ENCODE measurements at places on chromosomes 1 and 21.

- no peak for DNase-seq
Observed at GRCh38 chr21:28269173-28269572, 723.5 kb downstream of the LTN1 start.

DNA sequence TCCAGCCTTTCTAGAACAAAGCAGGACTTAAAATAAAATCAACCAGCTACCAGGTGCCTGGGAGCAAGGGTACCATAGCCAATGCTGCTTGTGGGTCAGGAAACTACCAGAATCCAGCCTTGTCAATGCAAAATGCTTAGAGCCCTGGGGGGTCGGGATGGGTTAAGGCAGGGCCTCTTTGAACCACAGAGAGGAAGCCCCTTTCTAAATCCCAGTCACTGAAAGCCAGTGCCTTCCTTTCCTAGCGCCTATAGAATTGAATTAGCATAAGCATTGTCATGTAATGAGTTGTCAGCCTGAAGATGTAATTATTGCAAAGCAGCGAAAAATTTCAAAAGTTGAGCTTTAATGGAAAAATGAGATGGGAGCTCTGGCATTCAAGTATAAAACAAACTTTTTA is 176.6 kb upstream of the DAB1 start:
- no peak for DNase-seq

DNA sequence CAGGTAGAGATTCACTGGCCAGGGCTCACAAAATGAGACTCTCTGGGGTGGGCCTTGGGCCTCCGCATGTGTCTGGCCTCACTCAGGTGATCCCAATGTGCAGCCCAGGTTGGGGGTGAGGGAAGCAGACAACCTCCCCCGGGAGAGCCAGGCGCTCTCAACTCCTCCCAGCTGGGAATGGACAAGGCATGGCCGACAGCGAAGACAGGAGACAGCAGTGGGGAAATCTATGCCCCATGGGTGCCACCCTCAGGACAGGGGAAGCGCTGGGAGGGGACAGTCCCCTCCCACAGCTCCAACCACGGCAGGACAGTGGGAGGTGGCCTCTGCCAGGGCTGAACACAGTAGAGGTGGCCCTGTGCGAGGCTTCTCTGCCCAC is 47.7 kb downstream of the PRDM15 start:
- DNase-seq: no peak

GRCh38 chr21:42873096-42873495 is 6.2 kb downstream of the WDR4 start:
- DNase-seq: no peak

DNA sequence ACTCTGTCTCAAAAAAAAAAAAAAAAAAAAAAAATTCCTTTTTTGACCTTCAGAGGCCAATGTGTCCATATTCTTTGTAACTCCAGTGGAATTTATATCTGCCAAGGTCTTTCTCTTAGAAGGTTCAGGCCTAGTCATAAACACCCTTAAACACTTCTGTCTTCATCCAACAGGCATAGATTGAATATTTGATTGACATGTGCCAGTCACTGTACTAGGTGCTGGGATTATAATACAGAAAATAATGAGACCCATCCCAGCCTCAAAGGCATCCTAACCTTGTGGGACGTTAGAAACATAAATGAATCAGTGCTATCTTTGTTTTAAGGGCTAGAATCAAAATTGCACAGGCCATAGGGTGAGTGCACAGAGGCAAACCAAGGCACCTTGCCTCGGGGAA is 62.9 kb upstream of the SERBP1 start:
- no peak for DNase-seq

GRCh38 chr1:22529901-22530621 is 33.2 kb upstream of the EPHA8 start:
- DNase-seq: no peak

GRCh38 chr1:58720680-58721079 is 20.8 kb upstream of the MYSM1 start:
- no peak for DNase-seq

GRCh38 chr1:225318706-225319575 is 108.9 kb downstream of the LBR start:
- no peak for DNase-seq

GRCh38 chr1:62728963-62729362 is 40.8 kb upstream of the DOCK7 start:
- no peak for DNase-seq

GRCh38 chr1:167251472-167251871 is 30.8 kb downstream of the POU2F1 start:
- DNase-seq: no peak

- no peak for DNase-seq
Observed at GRCh38 chr1:165376041-165376810, 19.7 kb upstream of the LMX1A start.

- DNase-seq: no peak
Observed at GRCh38 chr1:192615055-192615454, 20.9 kb upstream of the RGS13 start.

GRCh38 chr1:42733415-42734200 is 6.4 kb downstream of the CLDN19 start:
- no peak for DNase-seq

- DNase-seq: no peak
Observed at GRCh38 chr21:22019766-22020165, 1021.6 kb downstream of the NCAM2 start.

- no peak for DNase-seq
Observed at GRCh38 chr21:41745971-41746743, 20.7 kb downstream of the RIPK4 start.

DNA sequence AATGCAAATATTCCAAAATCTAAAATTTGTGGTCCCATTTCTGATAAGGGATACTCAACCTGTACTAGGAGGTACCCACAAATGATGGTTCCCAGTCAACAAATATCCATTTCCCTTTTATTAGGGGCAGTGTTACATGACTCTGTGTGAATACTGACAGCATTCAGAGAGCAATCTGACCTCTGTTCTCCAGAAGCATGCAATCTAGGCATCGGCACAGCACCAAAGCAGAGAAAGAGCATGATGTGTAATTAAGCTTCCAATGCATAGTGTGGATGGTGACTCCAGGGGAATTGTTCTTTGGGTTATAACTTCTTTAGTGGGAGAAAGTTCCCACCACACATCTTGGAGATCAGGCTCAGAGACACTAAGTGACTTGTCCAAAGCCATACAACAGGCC is 71.6 kb downstream of the ELAVL4 start:
- no peak for DNase-seq

DNA sequence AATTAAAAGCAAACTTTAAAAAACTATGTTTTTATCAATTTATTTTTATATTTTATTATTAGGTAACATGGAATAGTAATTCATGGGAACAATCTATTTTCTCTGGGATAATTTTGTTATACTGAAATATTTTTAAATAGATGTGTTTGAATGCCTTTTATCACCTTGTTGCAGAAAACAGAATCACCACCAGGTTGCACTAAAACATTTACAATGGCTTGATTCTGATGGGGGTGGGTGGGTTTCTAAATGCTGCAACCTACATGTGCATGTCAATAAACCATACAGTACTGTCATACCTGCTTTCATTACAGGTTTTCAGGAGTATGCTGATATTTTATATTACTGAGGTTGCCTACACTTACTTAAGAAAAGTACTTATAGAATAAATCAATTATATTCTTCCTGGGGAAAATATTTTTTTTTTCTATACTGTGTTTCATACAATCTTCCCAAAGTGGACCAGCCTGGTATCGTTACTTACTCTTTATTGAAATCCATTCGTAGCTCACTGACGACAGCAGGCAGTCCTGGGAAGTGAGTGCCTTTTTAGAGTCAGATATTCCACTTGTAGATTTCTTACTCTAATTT is 132.8 kb downstream of the PTPRC start:
- no peak for DNase-seq

GRCh38 chr1:11704194-11704529 is 12.7 kb downstream of the DRAXIN start:
- DNase-seq: no peak

- no peak for DNase-seq
Observed at GRCh38 chr1:204967451-204967850, 75.6 kb upstream of the CNTN2 start.

GRCh38 chr1:70727886-70728489 is 316.9 kb downstream of the CTH start:
- DNase-seq: no peak

DNA sequence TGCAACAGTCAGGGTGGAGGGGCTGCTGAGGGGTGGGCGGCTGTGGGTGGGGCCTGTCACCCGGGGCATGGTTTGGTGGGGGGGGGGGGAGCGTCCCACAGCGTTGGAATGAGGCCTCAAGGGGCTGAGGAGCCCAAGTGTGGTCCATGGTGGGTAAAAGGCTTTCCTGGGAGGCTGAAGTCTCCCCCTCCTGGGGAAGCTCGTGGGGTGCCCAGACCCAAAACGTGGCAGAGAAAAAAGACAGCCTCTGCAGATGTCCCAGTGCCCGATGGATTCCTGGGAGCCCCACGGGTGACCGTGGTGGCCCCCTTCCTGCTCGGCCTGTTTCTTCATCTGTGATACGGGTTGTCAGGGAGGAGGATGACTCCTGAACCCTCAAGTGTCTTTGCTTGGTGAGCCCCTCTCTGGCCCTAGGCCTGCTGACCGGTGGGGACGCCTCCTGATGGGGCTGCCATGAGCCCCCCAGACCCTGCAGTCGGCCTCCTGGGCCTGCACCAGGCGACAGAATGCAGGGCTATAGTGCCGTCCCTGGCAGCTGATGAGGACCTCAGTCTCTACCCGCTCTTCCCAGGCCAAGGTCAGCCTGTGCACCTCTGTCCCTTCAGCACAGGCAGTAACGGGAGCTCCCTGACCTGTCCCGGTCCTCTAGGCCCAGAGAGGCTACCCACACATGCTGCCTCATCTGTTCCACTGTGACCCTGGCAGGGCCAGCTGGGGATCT is 1.1 kb downstream of the OBSCN start:
- no peak for DNase-seq

GRCh38 chr1:35863881-35864625 is 19.0 kb upstream of the AGO1 start:
- no peak for DNase-seq

DNA sequence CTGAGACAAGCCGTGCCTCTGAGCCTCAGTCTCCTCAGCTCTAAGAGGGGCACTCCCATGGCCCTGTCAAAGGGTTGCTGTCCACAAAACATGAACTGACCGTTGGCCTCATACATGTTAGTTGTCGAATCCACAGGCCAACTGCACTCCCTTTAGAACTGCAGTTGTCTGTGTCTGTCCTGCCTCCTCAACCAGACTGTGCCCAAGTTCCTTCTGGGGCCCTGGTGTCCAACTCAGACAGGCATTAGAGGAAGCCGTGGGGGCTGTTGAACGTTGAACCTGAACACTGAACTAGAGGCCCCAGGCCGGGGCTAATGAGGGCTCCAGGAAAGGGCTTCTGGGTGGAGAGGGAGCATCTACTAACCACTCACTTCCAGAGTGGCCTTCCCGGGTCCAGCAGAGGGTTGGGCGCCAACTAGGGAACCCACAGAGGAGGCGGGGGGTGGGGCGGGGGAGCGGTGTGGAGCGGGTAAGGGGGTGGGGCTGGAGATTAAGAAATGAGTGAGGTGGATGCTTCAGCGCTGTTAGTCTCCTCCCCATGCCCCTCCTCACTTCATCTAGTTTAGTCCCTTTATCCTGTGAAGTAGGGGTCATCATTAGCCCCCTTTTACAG is at the start of gene RAB42:
Gene RAB42 (plus strand): TSS at position 558 of the 613 bp plus-strand sequence. CDS start 247 bp downstream, outside the sequence.
- no peak for DNase-seq

DNA sequence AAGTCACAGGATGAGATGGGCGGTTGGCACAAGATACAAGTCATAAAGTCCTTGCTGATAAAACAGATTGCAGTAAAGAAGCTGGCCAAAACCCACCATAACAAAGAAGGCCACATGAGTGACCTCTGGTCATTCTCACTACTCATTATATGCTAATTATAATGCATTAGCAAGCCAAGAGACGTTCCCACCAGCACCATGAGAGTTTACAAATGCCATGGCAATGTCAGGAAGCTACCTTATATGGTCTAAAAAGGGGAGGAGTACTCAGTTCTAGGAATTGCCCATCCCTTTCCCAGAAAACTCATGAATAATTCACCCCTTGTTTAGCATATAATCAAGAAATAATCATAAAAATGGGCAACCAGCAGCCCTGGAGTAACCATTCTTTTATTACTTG is 74.9 kb upstream of the APP start:
- no peak for DNase-seq

DNA sequence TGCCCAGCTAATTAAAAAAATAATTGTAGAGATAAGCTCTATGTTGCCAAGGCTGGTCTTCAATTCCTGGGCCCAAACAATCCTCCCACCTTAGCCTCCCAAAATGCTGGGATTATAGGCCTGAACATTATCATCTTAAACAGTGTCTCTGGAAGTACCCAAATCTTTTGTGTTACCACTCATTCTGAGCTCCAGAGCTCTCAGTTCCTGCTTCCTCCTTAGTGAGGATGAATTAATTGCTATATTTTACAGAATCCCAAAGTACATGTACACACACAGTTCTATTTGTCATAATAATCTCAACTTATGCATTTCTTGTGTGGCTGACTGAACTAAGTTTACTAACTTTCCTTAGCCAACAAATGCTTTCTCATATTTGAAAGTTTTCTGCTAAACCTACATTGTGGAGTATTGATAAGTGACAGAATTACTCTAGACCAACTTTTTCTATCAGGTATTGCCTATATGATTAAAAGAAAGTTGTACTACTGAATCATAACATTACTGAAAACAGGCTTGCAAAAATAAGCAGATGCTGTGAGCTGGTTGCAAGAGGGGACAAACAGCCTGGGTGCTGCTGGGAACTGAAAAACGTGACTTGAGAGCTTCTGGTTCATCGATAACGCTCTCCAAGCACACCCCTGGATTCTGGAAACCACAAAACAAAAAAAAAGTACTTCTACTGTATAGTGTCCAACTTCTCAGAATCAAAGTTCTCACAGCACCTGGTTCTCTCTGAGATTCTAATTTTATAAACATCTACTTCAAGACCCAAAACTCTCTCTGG is 15.3 kb downstream of the VAV3 start:
- no peak for DNase-seq

DNA sequence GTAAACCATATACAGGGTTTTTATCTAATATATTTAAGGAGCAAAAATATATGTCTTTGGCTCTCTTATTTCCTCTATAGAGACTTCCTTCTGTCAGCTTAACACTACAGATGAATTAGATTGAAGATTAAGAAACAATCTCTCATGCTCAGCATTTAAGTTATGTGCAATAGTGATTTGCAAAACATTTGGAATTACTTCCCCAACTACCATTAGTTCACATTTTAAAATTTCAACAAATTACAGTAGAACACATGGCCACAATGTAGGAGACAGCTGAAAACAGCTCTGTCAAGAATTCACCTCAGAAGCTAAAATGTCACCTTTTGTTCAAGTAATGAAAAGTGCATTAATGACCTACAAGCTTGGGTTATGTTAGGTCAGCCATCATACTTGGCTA is 177.9 kb downstream of the EIF4G3 start:
- no peak for DNase-seq

DNA sequence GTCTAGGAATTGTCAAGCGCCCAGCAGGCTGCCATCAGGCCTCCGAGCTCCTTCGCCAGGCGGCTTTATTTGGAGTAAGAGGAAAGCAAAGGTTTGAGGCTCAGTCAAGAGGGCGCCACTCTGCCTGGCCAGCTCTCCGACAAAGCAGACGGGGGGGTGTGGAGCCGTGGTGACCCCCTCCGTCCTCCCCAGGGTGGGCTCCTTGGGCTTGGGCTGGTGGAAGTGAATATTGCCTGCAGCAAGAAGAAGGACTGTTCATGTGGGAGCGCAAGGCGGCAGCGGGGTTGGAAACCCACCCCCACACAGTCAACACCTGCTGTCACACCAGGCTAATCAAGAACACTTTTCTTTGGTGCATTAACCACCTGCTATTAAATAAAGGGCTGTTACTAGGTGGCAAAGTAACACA is 14.6 kb downstream of the EPHX1 start:
- DNase-seq: no peak

Data from memory B cell (primary cell).